Sigmoid colon (tissue), 7 donors: ENCODE measurements at places on chromosomes 5 and 9.

- no peak for DNase-seq
These were observed 8.0 kb downstream of the F2R start for GRCh38 chr5:76723906-76724305.

DNA sequence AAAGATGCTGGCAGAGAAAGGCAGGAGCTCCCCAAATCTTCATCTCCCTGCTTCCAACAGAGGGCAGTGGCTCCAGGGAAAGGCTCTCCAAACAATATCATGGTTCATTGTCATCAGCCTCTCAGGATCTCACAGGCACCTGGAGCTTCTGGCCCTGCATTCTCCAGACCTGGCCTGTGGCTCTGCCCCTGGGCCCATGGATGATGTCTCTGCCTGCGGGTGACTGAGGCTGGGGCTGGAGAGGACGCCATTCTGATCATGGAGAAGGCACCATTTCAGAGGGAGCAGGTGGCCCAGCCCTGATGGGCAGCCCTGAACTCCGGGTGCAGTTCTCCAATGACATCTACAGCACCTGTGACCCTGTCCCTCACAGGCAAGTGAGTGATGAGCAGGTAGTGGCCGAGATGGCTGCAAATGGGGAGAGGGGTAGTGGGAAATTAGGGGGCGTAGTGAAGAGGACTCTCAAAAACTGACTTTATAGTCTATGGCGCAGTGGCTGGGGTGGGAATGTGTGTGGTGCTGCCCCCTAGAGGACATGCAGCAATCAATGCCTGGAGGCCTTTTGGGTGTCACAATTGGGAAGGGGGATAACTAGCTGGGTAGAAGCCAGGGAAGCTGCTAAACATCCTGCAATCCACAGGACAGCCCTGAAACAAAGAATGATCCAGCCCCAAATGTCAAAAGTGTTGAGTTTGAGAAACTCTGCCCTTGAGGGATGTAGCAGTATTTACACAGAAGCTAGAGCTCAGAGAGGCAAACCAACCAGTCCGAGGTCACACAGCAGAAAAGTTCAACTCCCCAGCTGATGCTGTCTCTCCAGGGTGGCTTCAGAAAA is 3.2 kb downstream of the SH3PXD2B start:
- peak; percentile 81 for DNase-seq

- DNase-seq, result no peak
These were observed 48.7 kb upstream of the ZNF366 start for GRCh38 chr5:72555871-72556270.

DNA sequence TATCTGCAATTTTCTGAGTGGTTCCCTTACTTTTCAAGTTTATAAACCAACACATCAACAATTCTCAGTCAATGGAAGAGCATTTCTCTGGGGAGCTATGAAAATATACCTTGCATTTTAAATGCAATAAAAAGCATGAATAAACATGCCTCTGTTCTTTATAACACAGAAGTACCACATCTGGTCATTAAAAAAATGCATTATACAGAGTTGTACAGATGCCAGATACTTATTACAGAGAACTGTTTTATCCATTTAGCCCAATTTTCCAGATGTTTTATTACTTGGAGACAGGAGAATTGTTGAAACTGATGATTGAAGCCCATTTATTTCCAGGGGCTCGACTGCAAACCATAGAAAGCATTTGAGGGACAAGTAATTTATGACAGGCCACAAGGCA is 19.2 kb upstream of the HEXB start:
- DNase-seq, result no peak
